ENCODE measurements at places on chromosomes 5 and 9.
A peak's percentile ranks its signal among the peaks of the same experiment; 100 is the strongest.

DNA sequence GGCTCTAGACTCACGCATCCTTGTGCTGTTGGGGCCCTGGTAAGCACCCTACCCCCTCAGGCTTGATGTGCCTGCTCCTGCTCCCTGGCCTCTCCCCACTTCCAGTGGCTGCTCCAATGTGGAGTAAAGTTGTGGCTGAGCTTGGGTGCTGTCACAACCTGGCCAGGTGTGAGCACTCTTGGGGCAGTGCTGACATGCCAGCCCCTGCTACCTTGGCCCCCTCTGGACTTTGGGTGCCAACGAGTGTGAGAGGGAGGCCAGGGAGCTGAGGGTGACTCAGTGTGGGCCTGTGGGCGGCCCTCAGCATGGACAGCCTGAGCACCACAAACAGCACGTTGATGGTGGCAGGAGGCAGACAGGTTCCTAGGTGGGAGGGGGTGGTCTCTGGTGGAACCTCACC, 870.2 kb upstream of the C9orf72 start:
- ATAC-seq: no peak

DNA sequence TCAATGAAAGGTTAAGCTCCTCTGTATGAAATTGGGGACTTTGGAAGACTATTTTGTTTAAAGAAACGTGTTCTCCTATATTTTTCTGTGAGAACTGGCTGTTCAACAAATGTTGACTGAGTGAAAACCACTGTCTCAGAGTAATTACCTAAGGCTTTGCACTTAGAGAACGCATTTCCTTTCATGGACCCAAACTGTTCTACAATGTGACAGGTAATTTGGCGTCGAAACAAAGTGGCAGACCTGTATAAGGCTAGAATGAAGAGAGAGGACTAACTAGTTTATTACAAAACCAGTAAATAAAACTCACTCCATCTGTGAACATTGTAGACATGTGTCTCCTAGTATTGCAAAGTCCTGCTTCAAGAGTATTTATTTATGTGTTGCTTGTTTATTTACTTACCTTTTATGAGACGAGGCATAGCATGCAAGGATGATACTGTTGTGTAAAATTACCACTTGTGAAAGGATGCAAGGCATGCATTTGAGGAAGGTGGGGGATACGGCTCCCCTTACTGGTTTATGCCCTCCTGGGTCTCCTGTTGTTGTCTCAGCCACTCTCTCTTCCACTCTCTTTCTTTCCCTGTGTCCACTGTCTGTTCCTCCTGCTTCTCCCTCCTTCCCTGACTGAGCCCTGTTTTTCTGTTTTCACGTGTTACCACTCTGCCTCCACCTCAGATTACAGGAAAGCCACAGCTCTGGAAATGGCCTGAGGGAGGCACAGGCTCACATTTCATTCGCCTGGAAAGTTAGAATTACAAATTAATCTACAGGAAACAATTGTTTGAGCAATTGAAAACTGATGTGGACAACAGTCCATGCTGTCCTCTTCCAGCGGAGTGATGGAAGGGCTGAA, 444.0 kb upstream of the ZNF608 start:
- peak; percentile 83 for ATAC-seq

DNA sequence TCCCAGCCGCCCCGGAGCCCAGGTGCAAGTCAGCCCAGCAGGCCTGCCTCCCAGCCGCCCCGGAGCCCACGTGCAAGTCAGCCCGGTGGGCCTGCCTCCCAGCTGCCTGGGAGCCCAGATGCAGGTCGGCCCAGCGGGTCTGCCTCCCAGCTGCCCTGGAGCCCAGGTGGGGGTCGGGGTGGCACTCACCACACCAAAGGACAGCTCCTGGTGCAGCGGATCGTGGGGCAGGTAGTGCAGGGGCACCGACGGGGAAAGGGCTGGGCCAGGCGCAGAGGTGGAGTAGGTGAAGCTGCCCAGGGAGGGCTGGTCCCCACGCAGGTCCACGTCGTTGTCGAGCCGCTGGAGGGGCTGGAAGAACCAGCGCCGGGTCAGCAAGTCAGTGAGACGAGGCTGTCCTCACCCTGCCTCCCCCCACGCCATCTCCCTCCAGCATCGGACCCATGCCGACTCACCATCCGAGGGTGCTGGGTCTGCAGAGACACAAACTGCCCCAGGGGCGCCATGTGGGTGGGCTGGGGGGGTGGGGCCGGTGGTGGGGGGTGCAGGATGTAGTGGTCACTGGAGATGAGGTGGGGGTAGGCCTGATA, 6.7 kb downstream of the RNF44 start:
- no peak for ATAC-seq

DNA sequence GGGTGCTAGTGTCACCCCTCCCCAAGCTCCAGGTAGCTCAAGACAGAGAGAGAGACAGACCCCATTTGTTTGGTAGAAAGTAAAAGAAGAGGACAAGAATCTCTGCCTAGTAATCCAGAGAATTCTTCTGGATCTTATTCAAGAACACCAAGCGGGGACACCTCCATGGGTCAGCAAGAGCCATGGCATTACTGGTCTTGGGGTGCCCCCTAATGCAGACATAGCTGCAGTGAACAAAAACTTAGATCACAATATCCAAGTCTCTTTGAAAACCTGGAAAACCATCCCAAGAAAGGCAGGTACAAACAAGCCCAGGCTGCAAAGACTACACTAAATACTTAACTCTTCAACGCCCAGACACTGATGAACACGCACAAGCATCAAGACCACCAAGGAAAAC, 29.9 kb upstream of the PDE4D start:
- ATAC-seq: peak; percentile 65

DNA sequence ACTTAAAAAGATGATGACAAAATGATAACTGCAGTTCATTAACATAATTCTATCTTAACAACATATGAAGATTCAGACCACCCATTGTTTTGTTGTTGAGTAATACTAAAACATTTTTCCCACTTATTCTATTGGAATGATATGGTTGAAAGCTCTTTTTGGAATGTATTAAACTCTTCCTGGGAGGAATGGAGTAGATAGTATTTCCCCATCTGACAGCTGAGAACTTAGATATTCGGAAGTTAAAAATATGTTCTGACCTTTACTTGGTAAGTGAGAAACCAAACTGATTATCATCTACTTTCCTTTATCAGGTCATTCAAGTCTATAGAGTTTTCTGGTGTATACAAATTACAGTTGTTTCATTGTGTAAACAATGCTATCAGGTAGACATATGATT, 452.9 kb downstream of the CSNK1G3 start:
- no peak for ATAC-seq

- ATAC-seq: no peak
Measured at GRCh38 chr9:128153947-128154695, 4.9 kb downstream of the LCN2 start.

- no peak for ATAC-seq
Measured at GRCh38 chr9:113641100-113641885, 177.8 kb downstream of the RGS3 start.

- peak; percentile 85 for ATAC-seq
Measured at GRCh38 chr5:59724482-59725391, 168.8 kb downstream of the PDE4D start.

GRCh38 chr5:1751864-1752822, 47.5 kb downstream of the MRPL36 start:
- ATAC-seq: no peak

DNA sequence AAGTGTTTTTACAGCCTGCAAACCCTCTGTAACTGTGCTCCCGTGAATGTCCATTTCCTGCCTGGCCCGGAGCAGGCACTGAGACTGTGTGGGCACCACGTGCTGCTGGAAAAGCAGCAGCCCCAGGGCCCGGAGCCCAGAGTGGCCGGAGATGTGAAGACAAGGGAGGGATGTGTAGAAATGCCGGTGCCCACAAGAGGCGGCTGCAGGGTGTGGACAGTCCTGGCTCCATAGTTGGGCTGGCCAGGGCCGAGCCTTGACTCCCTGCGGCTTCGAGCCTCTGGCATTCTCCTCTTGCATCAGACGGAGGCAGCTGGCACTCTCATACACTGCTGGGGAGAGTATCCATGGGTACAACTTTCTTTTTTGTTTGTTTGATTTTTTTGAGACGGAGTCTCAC, 13.2 kb upstream of the GFPT2 start:
- no peak for ATAC-seq

DNA sequence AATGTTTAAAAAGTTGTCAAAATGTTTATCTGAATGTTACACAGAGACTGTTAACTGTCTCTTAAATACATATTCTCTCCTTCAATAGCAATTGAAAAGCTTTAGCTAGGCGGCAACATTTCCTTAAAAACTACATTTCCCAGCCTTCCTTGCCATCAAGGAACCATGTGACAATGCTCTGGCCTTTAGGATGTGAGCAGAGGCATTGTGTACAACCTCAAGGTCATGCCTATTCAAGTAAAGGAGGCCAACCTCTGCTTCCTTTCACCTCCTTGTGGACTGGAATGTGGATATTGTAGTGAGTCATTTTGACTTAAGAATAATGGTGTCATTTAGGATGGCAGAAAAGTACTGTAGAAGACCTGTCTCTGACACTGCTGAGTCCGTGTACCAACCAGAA, 23.7 kb upstream of the MROH2B start:
- no peak for ATAC-seq

- peak; percentile 91 for ATAC-seq
Measured at GRCh38 chr9:112074250-112075008, 100.7 kb downstream of the SUSD1 start.

DNA sequence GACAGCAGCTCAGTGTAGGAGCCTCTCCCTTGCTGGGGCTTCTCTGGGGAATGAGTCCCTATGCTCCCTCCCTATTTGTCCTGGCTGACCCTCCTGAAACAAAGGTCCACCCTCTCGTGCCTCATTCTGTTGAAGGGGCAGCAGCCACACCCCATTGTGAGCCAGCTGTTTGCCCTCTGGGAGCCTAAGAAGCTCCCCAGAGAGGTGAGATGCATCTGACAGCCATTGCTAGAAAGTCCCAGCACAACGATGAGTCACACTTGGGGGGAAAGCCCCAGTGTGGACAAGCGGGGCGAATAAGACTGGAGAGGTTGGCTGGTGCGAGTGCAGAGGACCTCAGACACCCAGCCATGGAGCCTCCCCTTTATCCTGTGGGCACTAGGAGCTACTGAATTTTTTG, 101.4 kb downstream of the PPARGC1B start:
- no peak for ATAC-seq

GRCh38 chr9:132185073-132186009, 23.5 kb downstream of the NTNG2 start:
- no peak for ATAC-seq

GRCh38 chr5:78505860-78506259, 142.7 kb downstream of the LHFPL2 start:
- no peak for ATAC-seq

GRCh38 chr5:64693636-64694035, 3.3 kb downstream of the SHISAL2B start:
- no peak for ATAC-seq

GRCh38 chr9:4506490-4506889, 16.2 kb downstream of the SLC1A1 start:
- no peak for ATAC-seq

GRCh38 chr5:150186137-150186536, 3.7 kb upstream of the SLC6A7 start:
- ATAC-seq: no peak

DNA sequence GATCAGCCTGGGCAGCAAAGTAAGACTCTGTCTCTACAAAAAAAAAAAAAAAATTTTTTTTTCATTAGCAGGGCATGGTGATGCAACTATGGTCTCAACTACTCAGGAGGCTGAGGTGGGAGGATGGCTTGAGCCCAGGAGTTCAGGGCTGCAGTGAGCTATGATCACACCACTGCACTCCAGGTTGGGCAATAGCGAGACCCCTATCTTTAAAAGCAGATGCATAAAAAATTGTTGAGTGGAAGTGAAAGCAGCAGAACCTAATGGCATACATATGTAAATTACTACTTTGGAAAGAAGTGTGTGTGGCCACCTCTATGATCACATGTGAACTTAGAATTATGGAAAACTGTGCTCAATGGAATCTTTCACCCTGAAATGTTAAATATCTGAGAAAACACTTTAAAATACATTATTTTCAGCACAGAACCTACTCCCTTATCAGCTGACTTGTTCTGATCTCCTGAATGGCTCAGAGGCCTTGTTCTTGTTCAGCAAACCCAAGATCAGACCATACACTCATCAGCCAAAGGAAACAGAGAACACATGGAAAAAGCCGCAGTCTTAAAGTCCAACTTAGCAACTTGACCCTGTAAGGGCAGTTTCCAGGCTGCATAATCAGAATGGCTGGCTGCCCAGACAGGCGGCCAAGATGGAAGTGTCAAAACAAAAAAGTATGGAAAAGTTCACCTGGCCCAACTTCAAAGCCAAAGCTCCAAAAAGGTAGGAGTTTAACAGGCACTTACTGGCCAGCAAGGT, 56.5 kb downstream of the SIL1 start:
- no peak for ATAC-seq

DNA sequence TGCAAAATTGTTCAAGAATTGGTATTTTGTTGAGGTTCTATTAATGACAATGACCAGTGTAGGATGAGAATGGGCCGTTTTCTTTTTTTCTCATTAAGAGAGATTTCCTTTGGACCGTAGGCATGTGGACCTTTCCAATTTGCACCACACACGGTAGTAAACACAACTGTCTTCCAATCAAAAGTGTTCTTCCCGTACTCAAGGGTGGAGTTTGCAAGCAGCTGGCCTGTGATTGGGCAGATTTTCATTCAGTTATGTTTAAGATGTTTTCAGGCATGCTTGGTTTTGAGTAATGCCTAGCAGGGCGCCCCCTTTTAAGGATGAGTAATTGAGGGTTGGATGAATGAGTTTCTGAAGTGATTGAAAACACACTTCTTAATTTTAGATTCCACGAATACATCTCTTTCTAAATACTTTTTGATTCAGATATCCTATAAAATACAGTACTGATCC, 2.5 kb downstream of the KDM3B start:
- peak; percentile 60 for ATAC-seq
